ENCODE measurements at places on chromosomes 6 and 20. TPM values are rescaled to one million over a fixed set of nuclear protein-coding genes. Genes with fewer than 3 reads are reported as not detected.

GRCh38 chr6:30327232-30327746, 562 bp downstream of the TRIM39 start:
- no peak for DNase-seq

Gene OVOL2
- total RNA-seq: 17.5 TPM

DNA sequence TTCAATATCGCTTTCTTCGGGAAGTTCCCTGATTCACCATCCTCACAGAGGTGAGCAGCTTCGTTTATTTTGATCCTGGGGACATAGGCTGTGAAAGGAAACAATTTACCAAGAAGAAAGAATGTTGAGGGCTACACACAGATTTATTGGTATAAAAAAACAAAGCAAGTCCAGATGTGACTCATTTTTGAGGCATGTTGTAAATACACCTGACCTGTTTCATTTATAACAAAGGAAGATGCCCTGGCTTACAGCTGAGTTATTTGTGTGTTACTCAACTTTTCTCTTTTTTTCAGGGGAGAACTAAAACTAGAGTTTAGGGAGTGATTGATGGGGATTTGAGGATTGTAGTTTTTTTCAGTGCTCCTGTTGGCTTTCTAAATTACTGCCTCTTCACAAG, 489.5 kb downstream of the CBLN4 start:
- no peak for DNase-seq

DNA sequence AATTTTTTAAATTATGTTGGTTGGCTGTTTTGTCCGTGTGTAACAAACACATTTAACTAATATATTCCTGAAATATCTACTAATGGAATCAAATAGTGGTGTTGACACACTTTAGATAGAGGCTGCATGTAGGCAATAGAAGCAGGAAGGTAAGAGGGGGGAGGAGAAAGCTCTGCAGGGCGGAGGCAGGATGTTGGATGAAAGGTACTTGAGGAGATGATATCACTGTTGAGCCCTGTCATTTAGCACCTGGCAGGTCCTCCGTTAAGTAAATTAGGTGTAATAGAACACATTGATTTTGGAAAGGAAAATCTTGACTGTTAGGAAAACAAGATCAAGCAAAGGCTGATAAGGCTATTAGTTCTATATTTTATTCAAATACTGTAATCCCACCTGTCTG, 618.7 kb downstream of the PKHD1 start:
- DNase-seq: no peak

- DNase-seq: no peak
Observed at GRCh38 chr6:167330750-167331149, 5.9 kb downstream of the TTLL2 start.

DNA sequence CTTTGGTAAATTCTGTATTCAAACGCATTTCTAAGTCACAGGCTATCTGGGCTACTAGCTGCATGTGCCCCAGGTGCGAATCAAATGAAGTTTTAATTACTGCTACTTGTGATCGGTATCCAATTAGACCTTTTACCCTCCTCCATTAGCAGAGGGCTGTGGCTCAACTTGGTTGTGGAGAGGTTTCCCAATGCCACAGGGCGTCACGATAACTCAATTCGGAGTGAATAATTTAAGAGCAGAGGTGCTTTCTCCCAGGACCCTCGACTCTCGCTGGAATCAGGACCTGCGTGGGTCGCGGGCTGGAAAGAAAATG, 640 bp downstream of the SAYSD1 start:
- DNase-seq: no peak

GRCh38 chr20:16576219-16576618, 3.0 kb upstream of the KIF16B start:
- DNase-seq: no peak

GRCh38 chr6:107539409-107539808, 49.5 kb downstream of the SOBP start:
- no peak for DNase-seq

DNA sequence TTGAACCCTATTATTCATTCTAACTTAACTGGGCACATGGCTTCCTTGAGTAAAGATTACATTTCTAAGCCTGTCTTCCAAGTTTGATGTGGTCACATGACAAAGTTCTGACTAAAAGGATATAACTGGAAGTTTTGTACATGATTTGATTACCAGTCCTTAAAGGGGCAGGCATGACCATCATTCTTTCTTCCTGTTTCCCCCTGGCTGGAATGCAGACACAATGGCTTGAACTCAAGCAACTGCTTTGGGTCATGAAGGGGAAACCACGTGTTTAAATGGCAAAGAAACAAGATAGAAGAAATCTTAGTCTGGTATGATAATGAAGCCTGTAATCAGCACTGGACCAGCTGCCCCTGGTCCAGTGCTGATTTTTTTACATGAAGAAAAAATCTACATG, 15.6 kb upstream of the SHLD1 start:
- DNase-seq: no peak

DNA sequence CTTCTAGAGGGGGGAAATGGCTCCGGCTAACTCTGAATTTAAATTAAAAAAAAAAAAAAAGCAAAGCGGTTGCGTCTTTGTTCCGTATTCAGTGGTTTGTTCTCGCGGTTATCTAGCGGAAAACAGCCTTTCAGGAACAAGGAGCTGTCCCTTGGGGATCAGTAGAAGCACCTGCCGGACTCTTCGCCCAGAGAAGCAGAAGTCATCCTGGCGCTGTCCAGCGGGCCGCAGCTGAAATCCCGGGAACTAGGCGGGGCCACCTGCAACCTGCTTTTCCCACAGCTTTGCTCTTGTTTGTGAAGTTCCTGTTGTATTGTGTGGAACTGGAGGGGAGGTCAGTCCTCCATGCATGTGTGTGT, 43.9 kb upstream of the GJE1 start:
- no peak for DNase-seq

Gene ENPP5
- 4.2 TPM for total RNA-seq

- no peak for DNase-seq
Observed at GRCh38 chr20:10554285-10554684, 119.2 kb downstream of the SLX4IP start.

Gene NR2E1
- total RNA-seq: 0.26 TPM

Gene DSP
- 210 TPM for total RNA-seq

GRCh38 chr6:137783710-137784109, 83.3 kb upstream of the TNFAIP3 start:
- DNase-seq: no peak

Gene TFAP2C
- 71.7 TPM for total RNA-seq

DNA sequence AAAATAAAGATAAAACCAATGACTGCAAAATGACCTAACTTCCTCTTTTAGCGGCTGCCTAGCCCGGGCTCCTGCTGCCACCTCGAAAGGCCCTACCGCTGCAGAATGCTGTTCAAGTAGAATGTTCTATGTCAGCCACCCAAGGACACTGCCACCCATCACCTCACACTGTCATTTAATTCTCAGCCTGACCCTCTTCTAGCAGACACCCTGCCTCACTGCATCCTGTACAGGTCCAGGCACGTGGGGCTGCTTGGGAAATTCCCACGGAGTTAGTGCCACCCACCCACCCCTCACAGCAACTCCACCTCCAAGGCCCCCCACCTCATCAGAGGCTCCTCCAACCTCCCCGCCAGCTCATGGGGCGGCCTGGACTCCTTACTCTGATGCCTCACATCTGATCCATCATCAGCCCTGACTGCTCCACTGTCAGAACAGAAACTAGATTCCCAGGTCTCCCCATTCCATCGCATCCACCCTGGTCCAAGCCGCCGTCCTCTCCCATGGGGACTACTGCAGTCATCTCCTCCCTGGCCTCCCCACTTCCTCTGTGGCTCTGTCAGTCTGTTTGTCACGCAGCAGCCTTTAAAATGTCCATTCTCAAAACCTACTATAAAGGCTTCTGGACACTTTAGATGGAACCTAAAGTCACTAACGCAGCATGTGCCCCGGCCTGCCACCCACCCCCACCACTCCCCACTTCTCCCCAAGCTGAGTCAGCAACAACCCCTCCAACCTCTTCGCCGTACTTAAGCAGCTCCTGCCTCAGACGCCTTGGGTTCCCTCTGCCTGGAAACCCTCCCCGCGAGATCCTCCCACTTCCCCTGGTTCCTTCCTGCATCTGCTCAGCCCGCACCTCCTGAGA, 17.0 kb downstream of the NFATC2 start:
- DNase-seq: no peak

Gene FOXF2
- 8.1 TPM for total RNA-seq

Gene TMEM74B
- 12.0 TPM for total RNA-seq

DNA sequence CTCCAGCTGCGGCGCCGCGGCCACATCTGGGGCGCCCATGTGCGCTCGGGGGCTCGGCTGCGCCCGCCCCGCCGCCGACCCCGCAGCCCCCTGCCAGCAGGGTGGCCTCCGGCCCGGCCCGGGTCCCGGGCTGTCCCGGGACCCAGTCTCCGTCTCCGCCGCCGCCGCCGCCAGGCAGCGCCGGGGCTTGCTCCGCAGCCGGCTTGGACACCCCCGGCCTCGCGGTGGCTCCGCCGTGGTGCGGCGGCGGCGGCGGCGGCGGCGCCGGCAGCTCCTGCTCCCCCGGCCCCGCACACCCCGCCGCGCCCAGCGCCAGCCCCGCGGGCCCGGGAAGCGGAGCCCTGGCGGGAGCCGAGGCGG, 219 bp downstream of the ISM1 start:
- DNase-seq: no peak

DNA sequence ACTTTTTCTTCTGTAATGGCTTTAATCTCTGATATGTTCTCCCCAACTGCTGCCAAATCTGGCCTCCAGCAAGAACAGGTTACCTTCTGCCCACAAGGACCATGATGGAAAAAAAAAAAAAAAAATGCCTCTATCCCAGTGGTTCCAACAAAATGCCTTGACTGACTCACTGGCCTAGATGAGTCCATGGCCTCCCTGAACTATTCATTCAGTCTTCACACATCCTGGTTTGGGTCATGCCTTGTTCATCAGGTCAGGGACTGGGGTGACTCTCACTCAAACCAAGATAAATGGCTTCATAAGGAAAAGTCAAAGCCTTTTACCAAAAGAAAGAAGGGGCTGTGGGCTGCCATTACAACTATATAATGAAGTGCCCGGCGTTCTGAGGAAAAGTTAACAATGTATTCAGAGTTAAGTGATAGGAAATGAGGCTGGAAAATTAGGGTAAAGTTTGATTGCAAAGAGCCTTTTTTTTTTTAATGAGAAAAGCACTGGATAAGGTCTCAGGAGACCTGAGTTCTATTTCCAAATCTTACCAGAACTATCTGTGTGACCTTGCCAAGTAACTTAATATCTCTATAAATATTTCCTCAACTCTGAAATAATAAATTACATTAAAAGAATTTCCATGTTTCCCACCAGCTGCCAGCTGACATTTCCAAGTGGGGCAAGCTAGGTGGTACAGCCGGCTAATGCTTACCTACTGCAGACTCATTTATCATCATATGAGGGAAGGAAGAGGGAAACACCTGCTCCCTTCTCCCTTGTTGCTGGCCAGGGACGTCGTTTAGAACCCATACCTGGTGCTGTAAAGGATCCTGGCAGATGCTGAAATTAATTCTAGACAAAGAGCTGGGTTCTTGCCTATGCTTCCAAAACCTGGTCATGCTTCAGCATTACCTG, 380.0 kb upstream of the MARCKS start:
- no peak for DNase-seq

- no peak for DNase-seq
Observed at GRCh38 chr6:25017486-25017885, 81.7 kb upstream of the RIPOR2 start.

Gene SLC35F1
- 6.1 TPM for total RNA-seq

DNA sequence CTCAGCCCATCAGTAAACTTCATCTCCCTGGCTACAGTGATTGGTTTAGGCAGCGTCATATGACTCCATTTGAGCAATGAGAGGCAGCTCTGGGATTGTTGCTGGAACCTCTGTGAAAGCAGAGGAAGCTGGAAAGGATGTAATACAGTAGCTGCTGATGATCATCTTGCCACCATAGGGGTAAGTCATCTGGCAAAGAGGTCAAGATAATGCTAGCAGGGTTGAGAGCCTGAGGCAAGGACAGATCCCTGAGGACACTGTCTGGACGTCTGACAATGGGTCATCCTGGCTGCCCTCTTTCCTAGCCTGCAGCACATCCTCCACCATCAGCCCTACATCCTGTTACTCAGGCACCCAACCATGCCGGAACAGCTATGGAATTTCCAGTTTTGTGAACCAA, 25.5 kb upstream of the FKBP1A start:
- DNase-seq: no peak

Gene HSPA1A
- total RNA-seq: 54.7 TPM

DNA sequence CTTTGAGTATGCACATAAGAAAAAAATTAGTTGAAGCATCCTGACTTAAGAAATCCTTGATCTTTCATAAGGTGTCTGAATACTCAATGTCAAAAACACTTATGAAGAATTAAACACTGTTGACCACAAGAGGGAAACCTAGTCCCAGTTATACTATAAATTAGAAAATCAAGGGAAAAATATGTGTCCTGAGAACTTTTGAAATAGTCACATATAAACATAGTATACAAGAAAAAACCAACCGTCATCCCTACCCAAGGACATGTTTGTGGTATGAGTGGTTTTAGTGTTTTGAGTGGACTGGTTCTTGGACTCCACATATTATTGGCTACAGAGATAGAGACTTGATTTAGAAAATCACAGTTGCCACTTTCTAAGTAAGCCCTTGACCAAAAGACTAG, 7.6 kb upstream of the HLA-DRA start:
- no peak for DNase-seq

Measured in type B pancreatic cell (in vitro differentiated cells).